Activated CD8-positive, alpha-beta memory T cell treated with anti-CD3 and anti-CD28 coated beads for 1 hour (primary cell): ENCODE measurements at places on chromosomes 5 and 9.

DNA sequence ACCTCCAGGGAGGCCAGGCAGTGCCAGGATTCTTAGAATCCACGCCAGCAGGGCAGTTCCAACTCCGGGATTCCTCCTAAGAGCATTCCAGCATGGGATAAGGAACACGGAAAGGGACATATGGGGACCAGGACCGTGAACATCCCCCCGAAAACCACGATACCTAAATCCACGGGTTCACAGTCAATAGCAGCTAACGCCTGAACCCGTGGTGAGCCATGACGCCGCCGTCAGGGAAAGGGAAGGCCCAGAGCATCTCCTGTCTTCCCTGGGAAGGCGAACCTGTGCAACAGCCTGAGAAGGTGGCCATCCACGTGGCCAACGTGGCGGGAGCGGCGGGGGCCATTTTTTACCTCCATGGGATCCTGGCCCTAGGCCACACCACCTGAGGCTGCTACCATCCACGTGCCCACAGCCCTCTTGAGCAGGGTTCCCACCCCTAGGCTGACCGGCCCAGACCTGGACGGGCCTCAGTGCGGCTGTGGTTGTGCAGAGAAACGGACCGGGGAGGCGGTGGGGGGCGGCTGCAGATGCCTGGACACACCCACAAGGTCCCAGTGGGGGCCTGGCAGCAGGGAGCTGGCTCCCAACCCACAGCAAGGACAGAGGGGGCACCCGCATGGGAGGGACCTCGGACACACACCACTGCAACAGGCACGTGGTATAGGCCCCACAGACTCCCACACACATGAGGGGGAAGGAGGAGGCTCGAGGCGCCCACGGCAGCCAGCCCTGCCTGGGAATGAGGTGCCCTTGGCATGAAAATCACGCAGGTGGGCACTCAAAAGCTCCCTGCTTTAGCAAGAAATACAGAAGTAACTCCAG lies 42.8 kb downstream of the SLC12A7 start:
- DNase-seq: no peak

GRCh38 chr5:78534148-78534904 lies 114.2 kb downstream of the LHFPL2 start:
- no peak for DNase-seq

GRCh38 chr9:71183251-71183650 lies 61.8 kb upstream of the TRPM3 start:
- DNase-seq: no peak

DNA sequence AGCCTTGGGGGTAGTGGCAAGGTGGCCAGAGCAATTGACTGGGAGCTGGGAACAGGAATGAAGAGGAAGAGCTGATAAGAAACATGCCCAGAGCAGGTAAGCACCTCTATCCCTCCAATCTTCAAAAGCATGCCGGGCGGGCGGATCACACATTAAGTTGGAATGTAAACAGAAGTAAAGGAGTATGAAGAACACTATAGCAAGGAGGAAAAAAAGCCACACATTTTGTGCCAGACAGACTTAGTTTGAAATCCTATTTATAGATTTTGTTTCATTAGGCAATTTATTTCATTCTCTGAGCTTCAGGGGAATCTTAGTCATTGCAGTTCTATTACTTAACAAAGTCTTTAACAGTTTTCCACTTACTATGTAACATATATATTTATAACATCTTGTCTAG lies 173.9 kb upstream of the TNC start:
- no peak for DNase-seq

- DNase-seq: no peak
Observed at GRCh38 chr9:113633782-113634595, 170.5 kb downstream of the RGS3 start.

- no peak for DNase-seq
Observed at GRCh38 chr5:155554500-155554899, 540.9 kb downstream of the KIF4B start.

- DNase-seq: no peak
Observed at GRCh38 chr5:38442247-38442573, 114.2 kb downstream of the LIFR start.

GRCh38 chr9:115157245-115157674 lies 39.3 kb upstream of the TNC start:
- no peak for DNase-seq

DNA sequence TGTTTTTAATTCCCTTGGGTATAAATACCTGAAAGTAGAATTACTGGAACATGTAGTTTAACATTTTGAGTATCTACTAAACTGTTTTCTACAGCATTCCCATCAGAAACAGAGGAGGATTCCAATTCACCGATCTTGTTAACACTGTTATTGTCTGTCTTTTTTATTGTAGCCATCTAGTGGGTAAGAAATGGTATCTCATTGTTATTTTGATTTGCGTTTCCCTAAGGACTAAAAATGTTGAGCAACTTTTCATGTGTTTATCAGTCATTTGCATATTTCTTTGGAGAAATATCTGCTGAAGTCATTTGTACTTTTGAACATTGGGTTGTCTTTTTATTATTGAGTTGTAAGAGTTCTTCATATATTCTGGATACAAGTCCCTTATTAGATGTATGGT lies 135.2 kb upstream of the NFIL3 start:
- no peak for DNase-seq
